ENCODE measurements at places on chromosomes 12 and 14.
A peak's percentile ranks its signal among the peaks of the same experiment; 100 is the strongest.

DNA sequence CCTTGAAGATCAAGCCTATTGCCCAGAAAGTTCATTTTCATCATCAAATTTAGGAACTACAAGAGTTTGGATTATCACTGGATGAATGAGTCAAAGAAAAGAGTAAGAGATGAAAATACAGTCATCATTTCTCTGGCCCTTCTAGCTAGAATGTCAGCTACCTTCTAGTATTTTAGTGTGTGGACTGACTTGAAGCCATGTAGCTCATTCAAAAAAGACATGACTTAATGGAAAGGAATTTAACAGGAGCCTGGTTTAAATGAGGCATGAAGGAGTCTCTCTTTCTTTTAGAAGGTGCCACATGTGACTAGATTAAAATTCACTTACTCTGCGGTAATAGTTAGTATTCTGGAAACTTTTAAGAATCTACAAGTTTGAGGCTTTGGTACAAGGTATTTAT lies 7.1 kb downstream of the PTHLH start:
- no peak for ATAC-seq

- peak; percentile 96 for ATAC-seq
Observed at GRCh38 chr12:68406134-68406576, 74.0 kb upstream of the MDM1 start.

DNA sequence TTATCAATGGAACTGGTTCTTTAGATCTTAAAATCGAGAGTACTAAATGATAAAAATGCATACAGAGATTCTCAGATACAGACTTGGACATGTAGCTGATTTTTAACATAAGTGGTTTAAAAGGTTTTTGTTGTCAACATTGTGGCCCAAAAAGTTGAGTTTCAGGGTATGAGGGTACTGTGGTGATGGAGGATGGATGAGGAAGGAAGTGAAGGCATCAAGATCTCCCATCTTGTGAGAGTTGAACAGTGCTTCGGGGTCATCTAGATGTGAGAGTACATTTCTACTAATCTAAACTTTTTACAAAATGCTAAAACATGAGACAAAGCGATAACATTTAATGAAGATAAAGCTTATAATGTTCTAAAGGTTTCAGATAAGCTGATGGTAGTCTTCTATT lies 452.6 kb downstream of the PCNX1 start:
- no peak for ATAC-seq

- ATAC-seq: no peak
Observed at GRCh38 chr14:80364816-80365215, 153.5 kb upstream of the DIO2 start.

DNA sequence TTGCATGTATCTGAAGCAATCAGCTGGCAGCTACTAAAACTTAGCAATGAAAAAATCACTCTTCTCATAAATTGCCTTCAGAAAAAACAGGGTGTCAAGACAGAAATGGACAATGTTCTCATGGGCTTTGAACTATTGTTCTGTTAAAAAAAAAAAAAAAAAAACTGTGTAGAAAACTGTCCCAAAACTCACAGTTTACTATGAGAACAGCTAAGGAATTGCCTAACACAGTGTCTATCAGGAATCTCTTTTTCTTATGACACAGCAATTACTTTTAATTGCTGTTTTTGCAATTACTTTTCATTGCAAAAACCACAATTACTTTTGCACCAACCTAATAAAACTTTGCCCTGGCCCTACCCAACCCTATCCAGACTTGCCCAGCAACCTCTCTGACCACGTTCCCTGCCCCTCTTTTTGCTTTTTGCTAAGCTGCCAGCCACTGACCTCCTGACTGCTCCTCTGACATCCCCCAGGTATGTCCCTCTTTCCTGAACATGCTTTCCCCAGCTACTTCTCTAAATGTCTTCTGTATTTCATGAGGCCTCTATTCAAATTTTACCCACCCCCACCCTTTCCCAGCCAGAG lies 68.0 kb upstream of the SLCO1C1 start:
- ATAC-seq: no peak

DNA sequence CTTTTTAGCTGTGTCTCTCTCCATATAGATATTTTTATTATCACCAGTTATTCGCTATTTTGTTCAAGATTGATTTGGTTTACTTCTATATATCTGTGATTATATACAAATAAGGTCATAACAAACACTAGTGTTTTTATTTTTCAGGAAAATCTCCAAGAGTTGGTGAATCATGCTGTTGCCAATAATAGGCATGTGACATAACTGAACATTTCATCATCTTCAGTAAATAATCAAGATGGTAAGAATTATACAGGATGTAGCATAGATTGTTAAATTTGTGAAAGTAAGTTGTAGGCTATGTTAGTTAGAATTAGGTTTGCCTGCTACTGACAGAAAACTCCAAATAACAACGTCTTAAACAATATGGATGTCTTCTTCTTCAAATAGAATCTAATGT lies 240.9 kb upstream of the PDE3A start:
- ATAC-seq: no peak

- no peak for ATAC-seq
Observed at GRCh38 chr12:126349383-126349782, 1284.1 kb downstream of the AACS start.

DNA sequence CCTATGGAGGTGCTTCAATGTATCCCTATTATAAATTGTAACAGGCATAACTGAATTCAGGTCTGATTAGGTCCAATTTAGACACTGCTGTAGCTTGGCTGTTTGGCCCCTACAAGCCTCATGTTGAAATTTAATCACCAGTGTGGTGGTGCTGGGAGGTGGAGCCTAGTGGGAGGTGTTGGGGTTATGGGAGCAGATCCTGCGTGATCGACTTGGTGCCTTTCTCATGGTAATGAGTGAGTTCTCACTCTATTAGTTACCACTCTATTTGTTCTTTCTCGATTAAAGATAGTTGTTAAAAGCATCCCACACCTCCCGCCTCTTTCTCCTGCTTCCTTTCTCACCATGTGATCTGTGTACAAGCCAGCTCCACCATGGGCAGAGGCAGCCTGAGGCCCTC lies 122.1 kb downstream of the FOXA1 start:
- no peak for ATAC-seq

GRCh38 chr12:2589381-2589780 lies 205.4 kb upstream of the FKBP4 start:
- no peak for ATAC-seq

DNA sequence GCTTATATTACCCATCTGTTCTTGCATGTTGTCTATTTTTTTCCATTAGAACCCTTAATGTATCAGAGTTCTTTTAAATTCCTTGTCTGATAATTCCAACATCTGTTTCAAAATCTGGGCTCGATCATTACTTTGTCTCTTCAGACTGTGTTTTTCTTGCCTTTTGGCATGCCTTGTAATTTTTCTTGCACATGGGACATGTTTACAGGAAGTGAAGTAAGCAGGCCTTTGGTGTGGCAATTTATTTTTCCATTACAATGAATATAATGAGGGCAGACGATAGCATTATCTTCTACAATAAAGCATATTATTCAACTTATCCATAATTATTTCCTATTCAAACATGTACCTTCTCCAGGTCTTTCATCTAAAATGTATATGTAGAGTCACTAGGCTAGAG lies 48.3 kb downstream of the STXBP6 start:
- ATAC-seq: no peak

DNA sequence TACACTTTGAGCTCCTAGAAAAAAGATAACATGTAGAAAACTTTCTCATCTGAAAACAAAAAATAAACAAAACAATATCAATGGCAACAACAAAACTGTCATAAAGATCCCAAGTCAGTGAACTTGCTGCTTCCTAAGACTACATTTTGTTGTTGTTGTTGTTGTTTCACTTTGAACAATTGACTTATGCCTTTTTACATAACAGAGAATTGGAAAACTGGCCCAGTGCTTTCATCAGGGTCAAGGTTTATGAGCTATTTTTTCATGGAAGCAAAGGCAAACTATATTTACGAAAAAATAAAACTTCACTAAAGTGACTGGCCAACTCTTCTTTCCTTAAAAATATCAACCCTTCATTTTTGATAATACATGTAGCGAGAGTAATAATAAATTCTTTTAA lies 6.3 kb downstream of the DCN start:
- no peak for ATAC-seq

DNA sequence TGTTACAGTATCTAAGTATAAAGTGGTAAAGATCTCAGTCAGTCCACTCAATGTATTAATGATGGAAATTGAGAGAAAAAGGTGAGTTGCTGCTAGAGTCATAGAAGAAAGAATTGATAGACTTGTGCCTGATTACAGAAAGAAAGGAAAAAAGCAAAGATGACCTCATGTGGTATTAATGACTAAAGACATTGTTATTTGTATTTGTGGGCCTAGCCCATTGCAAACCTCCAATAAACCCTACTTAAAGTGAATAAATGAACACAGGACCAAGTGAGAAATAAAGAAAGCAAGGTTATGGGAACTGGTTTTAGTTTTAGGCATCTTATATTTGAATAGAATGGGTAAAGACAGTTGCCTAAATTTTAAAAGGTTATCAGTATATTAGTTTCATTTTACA lies 105.5 kb downstream of the SYT1 start:
- no peak for ATAC-seq

DNA sequence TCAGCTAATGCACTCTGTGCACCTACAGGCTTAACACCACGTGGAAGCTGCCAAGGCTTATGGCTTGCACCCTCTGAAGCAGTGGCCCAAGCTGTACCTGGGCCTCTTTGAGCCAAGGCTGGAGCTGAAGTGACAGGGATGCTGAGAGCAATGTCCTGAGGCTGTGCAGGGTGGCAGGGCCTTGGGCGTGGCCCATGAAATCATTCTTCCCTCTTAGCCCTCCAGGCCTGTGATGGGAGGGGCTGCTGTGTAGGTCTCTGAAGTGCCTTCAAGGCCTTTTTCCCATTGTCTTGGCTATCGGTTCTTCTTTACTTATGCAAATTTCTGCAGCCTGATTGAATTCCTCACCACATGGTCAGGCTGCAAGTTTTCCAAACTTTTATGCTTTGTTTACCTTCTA lies 47.4 kb upstream of the TMTC1 start:
- ATAC-seq: no peak

GRCh38 chr14:55864890-55865655 lies 253.1 kb upstream of the PELI2 start:
- ATAC-seq: no peak

GRCh38 chr14:30882431-30882830 lies 8.1 kb downstream of the COCH start:
- no peak for ATAC-seq

DNA sequence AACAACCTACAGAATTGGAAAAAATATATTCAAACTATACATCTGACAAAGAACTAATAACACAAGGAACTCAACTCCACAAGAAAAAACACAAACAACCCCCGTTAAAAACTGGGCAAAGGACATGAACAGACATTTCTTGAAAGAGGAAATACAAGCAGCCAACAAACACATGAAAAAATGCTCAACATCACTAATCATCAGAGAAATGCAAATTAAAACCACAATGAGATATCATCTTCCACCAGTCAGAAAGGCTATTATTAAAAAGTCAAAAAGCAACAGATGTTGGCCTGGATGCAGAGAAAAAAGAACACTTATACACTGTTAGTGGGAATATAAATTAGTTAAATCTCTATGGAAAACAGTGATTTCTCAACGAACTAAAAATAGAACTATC lies 82.6 kb upstream of the CCDC91 start:
- ATAC-seq: no peak

DNA sequence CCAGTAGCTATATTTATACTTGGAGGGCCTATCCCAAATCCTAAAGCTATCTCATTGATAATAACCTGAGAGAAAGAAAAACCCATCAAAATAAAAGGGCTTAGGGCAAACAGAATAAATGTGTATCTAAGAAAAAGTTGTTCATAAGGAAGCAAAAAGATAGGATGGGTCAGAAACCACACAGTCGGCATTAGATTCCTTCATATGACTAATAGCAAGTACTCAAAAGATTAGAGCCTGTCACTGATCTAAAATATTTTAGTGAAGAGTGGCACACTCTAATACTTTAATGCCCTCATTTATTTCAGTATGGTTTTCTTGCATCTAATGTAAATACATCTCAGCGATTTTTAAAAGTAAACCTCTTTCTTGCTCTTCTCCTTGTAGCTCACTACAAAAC lies 17.1 kb upstream of the NAV3 start:
- peak; percentile 70 for ATAC-seq

GRCh38 chr14:55146425-55146824 lies 17.4 kb downstream of the LGALS3 start:
- no peak for ATAC-seq

DNA sequence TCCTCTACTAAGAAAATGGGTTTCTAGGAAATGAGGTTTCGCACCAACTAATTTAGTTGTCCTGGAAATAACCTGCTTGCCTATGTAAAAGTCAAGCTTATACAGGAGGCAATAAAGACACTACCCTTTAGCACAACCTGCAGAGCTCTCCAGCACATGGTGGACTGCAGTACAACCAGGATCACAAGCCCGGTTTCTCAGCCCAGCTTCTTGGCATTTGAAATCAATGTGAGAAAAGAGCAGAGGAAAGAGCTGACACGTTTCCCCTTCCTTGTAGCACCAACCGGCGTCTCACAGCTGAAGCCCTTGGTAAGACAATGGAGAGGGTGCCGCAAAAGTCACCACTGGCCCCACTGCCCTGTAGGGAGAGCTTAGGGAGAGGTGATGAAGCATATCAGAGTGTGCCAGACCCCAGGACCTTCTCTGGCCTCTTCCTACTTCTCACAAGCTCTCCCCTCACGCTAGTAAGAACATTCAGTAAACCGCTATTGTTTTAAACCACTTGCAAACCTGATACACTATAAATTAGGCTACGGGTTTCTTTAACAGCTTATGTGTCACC lies 8.6 kb downstream of the SPTLC2 start:
- no peak for ATAC-seq

- ATAC-seq: peak; percentile 80
Observed at GRCh38 chr14:99192028-99192621, 79.9 kb downstream of the BCL11B start.

DNA sequence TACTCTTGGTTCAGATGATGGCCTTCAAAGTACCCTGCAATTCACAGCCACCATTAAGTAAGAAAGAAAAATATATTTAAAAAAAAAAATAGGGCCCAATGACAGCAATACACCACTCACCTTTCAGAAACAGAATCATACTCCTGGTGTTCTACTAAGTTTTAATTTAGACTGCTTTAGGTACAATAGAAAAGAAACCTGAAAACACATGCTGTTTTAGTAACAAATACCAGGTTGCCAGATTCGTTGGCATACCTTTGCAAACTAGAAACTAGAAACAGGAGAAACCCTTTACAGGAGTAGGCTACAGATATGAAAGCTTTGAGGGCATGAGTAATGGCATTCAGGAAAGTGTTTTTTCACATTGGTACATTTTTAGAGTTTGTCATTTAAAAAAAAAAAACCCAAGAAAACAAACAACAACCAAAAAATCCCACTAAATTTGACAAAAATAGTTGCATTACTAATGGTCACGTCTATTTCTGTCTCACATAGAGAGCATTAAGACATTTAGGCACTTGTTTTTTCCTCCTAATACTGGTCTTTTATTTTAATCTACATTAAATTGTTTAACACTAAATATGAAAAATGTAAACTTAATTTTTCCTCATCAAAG lies 4.0 kb downstream of the SIX1 start:
- ATAC-seq: no peak

- ATAC-seq: 0 out of 3 replicates have a peak, but pooled peaks have one; percentile 6
Observed at GRCh38 chr14:55077170-55078151, 26.0 kb downstream of the MAPK1IP1L start.

Data from SK-N-SH treated with all-trans-retinoic acid at 6 μM for 48 hours (cell line).